ENCODE measurements at places on chromosomes 3 and 15.

DNA sequence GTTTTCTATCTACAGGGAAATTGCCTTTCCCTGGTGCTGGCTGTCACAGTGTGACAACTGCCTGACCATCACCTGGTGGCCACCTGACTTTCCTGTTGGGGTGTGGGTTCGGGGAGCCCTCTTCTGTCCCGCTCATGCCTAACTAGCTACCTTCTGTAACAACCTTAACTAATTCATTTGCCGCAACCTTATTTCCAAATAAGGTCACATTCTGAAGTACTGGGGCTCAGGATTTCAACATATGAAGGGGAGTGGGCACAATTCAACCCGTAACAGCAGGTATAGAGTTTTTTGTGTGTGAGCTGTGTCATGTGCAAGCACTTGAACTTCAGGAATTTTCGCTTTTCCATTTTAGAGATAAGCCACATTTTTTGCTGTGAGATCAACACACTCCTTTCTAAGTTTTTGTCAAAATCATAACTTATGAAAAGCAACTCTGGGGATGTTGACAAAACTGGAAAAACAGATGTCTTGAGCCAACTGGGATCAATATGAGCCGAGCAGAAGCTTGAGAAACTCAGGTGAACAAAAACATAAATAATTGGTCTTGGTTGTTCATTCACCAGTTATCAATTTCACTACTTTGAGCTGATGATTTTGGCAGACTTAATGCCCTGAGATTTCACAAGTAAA is 242.0 kb upstream of the RGMA start:
- DNase-seq = no peak

GRCh38 chr3:73626106-73626505 is 1.4 kb upstream of the PDZRN3 start:
- no peak for DNase-seq

DNA sequence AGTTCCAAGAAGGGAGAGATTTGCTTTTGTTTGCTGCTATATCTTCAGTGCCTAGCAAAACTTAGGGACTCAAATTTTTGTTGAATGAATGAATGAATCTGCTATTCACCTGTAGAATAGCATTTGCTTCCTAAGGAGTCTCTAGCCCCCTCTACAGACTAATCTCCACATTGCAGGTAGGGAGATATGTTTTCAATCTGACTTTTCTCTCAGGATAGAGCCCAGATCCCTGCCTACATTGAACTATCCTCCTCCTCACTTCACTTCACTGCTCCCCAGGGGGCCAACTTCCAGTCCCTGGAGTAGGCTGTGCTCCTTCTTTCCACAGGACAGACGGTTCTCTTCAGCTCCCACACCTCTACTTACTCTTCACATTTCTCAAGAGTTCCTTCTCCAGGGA is 81.9 kb upstream of the PTX3 start:
- DNase-seq = peak; percentile 2

- no peak for DNase-seq
Observed at GRCh38 chr3:71109241-71109976, 474.1 kb downstream of the FOXP1 start.

DNA sequence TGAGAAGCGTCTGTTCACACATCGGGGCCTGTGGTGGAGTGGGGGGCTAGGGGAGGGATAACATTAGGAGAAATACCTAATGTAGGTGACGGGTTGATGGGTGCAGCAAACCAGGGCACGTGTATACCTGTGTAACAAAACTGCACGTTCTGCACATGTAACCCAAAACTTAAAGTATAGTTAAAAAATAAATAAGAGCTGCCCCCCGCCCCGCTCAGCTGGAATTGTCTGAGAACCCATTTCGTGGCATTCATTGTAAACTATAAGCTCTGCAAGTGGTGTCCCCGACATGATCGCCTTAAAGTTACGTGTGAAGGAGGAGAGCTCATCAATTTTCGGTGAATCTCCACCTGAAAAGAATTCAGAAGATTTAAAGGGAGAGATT is 7.3 kb upstream of the LIPH start:
- no peak for DNase-seq

GRCh38 chr3:9022305-9023225 is 59.3 kb upstream of the RAD18 start:
- no peak for DNase-seq

DNA sequence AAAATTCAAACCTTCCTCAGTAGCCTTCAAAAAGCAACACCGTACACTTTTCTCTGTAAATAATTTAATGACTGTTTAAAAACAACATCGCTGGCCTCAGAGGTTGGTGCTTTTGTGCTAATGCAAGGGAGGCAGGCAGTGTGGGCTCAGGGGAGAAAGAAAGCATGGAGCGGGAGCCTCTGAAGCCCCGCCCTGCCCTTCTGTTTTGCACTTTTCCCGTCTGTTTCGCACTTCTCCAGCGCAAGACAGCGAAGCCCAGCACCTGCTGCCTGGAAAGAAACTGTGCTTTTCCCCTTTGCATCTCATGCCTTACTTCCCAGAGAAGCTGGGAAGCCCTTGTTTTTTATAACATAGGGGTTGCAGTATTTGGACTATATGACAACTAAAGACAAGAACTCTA is 23.1 kb downstream of the TRPM1 start:
- DNase-seq = no peak

DNA sequence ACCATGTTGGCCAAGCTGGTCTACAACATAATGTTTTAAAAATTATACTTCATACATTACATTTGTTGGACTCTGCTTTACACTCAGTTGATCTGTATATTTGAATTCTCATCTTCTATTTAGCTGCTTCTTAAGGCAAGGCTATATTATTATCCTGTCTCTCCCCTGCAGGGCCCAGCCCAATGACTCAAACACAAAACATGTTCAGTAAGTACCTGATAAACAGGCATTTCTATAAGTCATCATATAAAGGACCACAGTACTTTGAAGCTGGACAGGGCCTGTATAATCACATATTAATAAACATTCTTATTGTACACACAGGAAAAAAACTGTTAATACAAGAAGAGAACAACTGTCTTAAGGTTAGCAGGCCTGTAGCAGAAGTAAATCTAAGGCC is 36.2 kb downstream of the NGLY1 start:
- DNase-seq = no peak

GRCh38 chr15:90496791-90497190 is 32.9 kb upstream of the CRTC3 start:
- DNase-seq = no peak

- DNase-seq = no peak
Observed at GRCh38 chr3:54053211-54053610, 69.1 kb upstream of the CACNA2D3 start.

GRCh38 chr3:101829437-101829830 is 19.9 kb upstream of the NFKBIZ start:
- no peak for DNase-seq

- no peak for DNase-seq
Observed at GRCh38 chr3:168197162-168197561, 101.4 kb upstream of the GOLIM4 start.

DNA sequence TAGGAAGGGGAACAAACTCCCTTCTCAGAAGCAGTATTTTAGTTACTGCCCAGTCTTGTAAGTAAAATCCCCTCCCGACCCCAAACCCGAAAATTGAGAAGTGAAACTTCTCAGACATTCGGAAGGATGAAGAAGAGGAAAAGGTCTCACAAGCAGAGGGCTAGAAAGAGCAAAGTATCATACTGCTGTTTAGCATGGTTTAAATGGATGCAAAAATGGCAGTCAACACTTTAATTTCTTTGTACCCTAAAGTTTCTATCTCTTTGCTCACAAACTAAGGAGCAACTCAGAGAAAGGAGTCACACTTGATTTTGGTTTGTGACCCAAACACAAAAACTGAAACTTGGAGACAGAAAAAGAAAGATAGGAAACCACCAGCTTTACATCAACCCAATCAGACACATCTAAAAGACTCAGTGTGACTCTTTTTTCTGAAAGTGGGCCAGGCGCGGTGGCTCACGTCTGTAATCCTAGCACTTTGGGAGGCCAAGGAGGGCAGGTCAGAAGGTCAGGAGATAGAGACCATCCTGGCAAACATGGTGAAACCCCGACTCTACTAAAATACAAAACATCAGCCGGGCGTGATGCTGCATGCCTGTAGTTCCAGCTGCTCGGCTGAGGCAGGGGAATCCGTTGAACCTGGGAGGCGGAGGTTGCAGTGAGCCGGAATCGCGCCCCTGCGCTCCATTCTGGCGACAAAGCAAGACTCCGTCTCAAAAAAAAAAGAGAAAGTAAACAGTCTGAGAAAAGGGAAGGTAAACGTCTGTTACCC is 63.2 kb upstream of the ATP11B start:
- peak; percentile 3 for DNase-seq

GRCh38 chr3:30632065-30632464 is 25.7 kb downstream of the TGFBR2 start:
- no peak for DNase-seq

DNA sequence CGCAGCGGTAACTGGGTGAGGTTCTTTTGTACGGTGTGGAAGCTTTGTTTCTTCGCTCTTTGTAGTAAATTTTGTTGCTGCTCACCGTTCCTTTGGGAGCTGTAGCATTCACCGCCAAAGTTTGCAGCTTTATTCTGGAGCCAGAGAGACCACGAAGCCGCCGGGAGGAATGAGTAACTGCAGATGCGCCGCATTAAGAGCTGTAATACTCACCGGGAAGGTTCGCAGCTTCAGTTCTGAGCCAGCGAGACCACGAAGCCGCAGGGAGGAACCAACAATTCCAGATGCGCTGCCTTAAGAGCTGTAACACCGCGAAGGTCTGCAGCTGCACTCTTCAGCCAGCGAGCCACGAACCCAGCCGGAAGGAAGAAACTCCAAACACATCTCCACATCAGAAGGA is 56.0 kb upstream of the DYNC1LI1 start:
- no peak for DNase-seq

GRCh38 chr3:129593595-129594339 is 12.7 kb downstream of the PLXND1 start:
- DNase-seq = peak; percentile 81

GRCh38 chr3:197438906-197439305 is 116.9 kb downstream of the BDH1 start:
- no peak for DNase-seq

GRCh38 chr3:143429628-143430514 is 310.3 kb downstream of the CHST2 start:
- no peak for DNase-seq

DNA sequence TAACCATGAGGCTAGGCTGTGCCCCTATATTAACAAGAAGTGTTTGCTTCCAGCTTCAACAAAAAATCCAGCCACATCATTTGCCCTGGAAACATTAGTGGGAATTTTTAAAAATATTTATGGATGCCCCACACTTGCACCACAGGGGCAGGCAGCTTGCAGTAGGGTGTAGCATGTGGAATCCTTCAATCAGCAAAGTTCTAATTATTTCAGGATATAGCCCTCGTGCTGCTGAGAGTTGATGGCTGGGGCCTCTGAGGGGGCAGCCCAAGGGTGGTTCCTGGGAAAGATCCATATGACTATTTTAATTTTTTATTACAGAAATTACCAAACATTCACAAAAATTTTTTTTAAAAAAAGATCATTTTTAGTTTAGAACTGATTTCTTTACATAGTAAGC is 35.1 kb upstream of the LMCD1 start:
- DNase-seq = no peak

- no peak for DNase-seq
Observed at GRCh38 chr15:45630917-45631691, 3.7 kb upstream of the SQOR start.

Data from activated CD4-positive, alpha-beta T cell treated with anti-CD3 and anti-CD28 coated beads, Interleukin-2, Interleukin-6, amounts not matched to agents 100 ng/mL and 50 ng/mL, durations not matched to agents 16 hours and 8 hours (primary cell).